Gastrocnemius medialis (tissue), 4 donors: ENCODE measurements at places on chromosomes 7 and 10. TPM values are rescaled to one million over a fixed set of nuclear protein-coding genes. Genes with fewer than 3 reads are reported as not detected.

NEBL gene
- total RNA-seq = 1.6 TPM

HYAL4 gene
- total RNA-seq = 0.73 TPM

NRCAM gene
- 0.31 TPM for total RNA-seq

TOMM7 gene
- 124 TPM for total RNA-seq

C10orf53 gene
- total RNA-seq = not detected

OPN4 gene
- not detected for total RNA-seq

GARIN1A gene
- total RNA-seq = 0.13 TPM

CYP2W1 gene
- total RNA-seq = not detected

SH2D4B gene
- not detected for total RNA-seq
